ENCODE measurements at places on chromosomes 12 and 14.

GRCh38 chr14:77099425-77100167, 1.5 kb downstream of the CIPC start:
- DNase-seq, result no peak

DNA sequence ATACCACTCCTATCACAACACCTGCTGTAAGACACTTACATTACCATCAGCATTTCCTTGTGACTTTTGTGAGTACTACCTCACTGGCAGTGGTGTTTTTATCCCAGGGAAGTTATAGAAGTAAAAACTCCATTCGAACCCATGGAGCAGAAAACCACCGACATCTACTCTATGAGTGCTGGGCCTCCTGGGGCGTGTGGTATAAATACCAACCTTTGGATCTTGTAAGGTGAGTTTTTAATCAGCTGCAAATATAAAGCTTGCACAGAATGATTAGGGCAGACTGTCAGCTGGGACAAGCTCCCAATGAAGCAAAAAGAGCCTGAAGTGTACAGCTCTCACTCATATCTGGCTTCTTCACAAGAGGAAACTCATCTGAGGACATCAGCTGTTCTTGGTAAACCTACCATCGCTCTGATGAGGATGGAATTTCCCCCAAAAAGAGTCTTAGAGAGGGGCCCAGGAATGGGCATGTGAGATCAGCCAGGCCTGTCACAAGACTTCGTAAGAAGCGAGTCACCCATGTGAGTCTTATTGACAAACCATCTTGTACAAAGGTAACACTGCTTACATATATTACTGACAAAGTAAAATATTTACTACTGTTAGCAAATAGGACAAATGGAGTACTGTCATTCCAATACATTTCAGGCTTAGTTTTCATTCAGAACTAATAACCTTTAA, 170.0 kb downstream of the SLC5A8 start:
- DNase-seq, result no peak

DNA sequence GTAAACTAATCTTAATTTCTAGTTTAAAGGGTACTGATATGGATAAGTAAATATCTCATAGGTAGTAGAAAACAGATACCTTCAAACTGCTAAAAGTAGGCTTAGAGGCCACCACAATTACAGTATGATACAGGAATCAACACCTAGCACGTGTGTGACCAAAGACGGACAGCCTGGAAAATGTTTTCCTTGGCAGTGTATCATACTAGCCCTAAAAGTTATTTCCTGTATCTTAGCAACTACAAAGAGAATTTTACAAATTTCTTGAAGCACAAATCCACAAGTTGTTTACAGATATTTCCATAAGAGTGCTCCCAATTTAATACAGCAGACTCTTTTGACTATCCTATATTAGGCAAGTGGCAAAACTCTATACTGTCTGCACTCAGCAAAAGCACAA, 106.0 kb downstream of the ITPR2 start:
- DNase-seq, result no peak

DNA sequence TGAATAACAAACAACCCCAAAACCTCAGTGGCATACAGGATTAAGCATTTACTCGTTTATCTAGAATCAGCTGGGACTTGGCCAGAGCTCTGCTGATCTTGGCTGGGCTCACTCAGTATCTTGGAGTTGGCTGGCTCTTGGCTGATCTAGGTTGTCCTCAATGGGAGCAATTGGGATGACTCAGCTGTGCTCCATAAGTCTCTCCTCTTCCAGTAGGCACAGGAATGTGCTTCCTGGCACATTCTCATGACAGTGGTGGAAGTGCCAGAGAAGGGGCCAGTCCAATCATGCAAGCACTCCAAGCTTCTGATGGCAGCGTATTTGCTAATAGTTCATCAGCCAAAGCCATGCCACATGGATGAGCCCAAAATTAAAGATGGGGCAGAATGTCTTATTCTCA, 41.7 kb upstream of the ANO4 start:
- no peak for DNase-seq

DNA sequence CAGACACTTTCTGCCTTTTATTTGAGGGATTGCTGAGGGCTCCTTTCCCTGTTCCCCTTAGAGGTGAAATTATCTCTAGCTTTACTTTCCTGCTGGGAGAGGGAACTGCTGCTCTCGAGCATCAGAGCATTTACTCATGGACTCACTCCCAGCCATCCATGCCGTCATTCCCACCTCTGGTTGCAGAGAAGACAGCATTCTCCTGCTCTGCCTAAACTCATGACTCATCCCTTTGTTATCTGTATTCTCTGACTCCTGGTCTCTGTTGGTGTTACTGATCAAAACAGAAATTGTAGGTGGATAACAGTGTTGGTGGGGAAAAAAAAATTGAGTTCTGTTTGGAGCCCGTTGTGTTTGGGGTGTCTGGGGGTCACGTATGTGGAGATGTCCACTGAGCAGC, 159.3 kb downstream of the TTC8 start:
- DNase-seq, result no peak

GRCh38 chr14:99773521-99774497, 19.4 kb upstream of the EML1 start:
- DNase-seq, result no peak
